Iris pigment epithelial cell (primary cell): ENCODE measurements at places on chromosomes 6 and 20.

GRCh38 chr6:90297115-90297866 is 648 bp upstream of the BACH2 start:
- DNase-seq = no peak

- DNase-seq = no peak
Measured at GRCh38 chr6:13789746-13790145, 24.6 kb downstream of the MCUR1 start.

- DNase-seq = no peak
Measured at GRCh38 chr20:62808211-62808865, 3.7 kb downstream of the OGFR start.

DNA sequence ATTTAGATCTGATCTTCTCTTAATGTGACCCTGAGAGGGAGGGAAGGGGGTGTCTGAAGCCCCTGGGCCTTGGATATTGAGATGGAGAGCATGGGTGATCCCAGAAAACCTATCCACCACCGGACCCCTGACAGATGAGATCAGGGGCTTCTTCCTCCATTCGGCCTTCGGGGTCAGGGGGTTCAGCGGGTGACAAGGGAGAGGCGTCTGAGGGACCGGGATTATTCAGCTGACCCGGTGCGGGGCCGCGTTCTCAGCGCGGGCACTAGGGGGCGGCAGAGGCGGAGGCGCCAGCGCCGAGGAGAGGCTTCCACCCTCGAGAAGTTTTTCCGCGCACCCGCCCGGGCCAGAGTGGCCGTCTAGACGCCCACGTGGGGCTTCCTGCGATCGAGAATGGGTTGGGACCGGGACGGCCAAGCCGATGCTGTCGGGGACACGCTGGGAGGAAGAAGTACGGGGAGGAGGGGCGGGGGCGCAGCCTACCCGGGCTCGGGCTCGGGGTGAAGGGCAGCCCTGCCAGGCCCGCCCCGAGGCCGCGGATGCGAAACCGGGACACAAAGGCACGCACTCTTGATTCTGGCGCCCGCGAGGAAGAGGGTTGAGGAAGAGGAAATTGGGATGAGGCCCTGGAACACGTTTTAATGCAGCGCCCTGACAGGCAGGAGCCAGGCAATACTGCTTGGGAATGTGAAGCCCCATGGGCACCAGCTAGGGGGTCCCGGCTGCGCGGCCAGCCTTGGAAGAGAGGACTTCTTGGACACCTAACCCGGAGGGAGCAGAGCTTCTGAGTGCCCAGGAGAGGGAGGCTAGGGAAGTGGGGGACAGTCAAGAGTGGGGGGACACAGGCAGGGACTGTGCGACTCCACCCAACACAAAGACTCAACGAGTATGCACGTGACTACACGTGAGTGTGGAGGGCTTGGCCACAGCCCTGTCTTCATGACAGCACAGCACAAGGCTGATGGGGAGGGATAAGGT is 30.6 kb downstream of the COL11A2 start:
- peak; percentile 54 for DNase-seq

DNA sequence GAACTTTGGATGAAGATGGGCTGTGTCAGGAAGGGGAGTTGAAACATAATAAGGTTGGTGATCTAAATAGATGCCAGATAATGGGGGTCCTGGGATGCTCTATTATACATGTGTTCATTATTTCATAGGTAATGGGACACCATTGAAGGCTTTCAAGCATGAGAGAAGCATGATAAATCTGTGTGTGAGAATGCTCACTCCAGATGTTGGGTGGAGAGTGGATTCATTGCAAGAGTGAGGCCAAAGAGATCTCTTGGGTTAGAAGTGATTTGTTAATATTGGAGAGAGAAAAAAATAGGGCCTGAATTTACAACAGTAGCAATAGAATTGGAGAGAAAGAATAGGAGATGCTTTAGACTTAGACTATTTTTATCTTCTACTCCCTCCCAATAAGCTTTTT is 321.3 kb downstream of the SAMD5 start:
- no peak for DNase-seq

DNA sequence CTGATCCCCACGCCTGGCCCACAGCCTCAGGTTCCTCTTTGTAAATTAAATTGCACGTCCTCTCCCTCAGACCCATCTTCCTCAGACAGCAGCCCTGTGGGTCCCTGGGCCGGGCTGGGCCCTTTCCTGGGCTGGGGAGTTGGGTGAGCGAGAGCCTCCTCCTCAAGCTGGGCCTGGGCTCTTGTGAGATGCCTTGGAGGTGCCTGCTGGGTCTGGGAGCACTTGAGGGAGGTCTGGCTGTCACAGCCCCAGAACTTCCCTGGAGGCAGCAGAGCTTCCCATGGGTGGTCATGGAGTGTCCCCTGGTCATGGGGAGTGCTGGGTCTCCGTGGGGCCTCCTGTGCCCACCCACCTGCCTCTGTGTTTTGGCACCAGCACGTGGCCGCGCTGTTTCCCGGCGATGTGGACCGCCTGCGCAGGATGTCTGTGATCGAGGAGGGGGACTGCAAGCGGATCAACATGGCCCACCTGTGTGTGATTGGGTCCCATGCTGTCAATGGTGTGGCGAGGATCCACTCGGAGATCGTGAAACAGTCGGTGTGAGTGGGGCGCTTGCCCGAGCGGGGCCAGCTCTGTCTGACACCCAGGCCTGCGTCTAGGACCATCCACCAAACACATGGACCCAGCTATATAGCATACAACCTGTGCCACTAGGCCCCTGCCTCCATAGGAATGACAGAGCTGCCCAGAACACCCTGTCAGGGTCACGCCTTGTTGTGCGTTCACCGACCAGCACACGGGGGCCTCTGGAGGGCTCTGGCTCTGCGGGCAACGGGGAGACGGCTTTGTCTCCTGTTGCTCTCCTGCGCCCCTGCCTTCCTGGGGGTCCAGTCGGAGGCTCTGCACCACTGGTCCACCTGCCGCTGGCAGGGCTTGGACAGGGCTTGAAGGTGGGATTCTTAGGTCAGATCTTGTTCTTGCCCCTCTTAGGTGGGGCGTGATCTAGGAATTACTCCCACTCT is 33.0 kb downstream of the PYGB start:
- no peak for DNase-seq

- DNase-seq = no peak
Measured at GRCh38 chr20:20731000-20731944, 18.8 kb upstream of the RALGAPA2 start.

DNA sequence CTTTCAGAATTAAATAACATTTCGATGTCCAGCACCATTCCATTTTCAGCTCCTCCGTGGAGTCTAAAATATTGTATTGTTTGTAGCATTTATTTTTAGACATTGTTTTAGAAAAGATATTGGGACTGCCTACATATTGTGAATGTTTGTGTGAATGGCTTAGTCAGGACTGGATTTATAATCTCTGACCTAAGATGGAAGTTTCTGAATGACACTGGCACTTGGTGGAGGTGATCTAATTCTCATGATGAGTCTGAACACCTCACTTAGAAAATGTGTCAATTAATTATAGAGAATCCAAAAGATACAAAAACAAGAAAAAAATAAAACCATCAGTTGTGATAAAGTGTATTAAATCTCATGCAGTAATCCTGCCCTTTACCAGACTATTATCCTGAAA is 60.8 kb upstream of the HBS1L start:
- no peak for DNase-seq
